ENCODE measurements at places on chromosomes 12 and 14.

GRCh38 chr12:123049398-123050240 lies 69.1 kb downstream of the ARL6IP4 start:
- DNase-seq = no peak

- DNase-seq = no peak
Observed at GRCh38 chr12:69163681-69164362, 75.5 kb upstream of the CPSF6 start.

DNA sequence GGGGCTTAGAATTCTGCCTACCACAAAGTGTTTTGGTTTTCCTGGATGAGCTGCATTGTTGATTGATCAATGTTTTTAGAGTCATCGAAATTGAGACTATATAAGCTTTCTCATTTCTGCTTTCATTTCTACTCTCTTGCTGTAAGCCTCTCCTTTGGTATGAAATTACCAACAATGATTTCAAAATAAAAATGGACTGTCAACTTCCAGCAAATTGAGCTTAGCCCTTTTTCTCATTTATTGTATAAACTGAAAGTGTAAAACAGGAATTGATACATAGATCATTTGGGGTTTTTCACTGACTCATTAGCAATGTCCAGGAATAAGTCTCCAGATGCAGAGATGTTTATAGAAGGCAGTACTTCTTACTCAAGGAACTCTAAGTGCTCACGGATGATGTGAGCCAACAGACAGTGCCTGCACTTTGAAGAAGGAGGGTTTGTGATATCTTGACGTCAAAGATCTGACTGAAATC lies 20.0 kb upstream of the PCNX1 start:
- no peak for DNase-seq

DNA sequence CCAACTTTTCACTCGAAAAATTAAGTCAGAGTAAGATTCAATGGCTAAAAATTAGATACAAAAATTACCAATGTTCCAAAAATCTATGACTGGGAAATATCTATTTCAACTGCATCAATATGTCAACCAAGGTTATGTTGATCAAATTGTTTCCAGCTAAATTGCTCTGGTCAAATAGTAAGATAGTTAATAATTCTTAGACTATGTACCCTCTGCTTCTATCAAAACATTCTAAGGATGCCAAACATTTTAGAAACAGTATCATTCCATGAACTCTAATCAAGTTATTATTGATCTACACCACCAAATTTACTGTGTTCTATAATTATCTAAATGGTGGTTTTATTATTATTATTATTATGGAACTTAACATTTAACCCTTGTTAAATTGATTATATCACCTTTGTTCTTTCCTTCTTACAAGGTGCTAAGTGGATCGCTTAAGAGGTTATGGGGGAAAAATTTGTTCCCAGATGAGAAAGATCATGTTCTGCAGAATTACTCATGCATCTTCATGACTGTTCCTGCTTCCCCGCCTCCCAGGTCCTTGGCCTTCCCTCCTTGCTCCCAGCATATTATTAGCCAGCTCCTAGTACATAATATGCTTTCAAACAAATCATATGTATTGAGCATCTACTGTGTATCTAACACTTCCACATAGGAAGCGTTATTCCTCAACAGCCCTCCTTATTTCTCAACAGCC lies 240.5 kb upstream of the KRR1 start:
- no peak for DNase-seq

DNA sequence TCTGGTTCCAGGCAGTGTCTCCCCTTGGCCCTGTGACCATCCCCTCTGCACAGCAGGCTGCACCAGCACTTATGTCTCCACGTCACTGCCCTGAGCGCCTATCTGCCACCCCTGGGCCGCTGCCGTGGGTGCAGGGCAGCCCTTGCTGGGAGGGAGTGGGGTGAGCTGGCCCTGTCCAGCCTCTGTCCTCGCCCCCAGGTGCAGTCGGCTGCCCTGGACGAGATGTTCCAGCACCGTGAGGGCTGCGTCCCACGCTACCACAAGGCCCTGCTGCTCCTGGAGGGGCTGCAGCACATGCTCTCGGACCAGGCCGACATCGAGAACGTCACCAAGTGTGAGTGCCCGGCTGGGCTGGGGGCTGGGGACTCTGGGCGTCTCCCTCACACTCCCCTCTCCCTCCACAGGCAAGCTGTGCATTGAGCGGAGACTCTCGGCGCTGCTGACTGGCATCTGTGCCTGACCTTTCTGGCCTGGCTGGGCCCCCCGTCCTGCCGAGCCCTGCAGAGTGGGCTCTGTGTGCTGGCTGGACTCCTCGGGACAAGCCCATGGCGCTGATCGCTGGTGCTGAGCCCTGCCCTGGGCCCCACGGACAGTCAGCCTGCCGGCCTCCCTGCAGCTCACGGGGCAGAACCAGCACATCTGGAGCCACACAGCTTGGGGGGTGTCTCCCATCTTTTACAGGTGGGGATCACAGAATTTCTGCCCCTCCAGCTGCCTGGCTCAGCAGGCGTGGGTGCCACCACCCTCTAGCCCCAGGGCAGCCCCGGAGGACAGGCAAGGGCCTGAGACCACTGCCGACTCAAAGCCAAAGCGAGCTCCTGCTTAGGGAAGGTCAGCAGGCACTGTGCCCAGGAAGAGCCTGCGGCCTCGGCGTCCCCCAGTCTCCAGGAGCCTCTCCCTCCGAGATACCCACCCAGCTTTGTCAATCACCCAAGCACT lies 7.9 kb upstream of the PUS1 start:
- DNase-seq = no peak

- no peak for DNase-seq
Observed at GRCh38 chr12:68559246-68559645, 51.5 kb upstream of the RAP1B start.

DNA sequence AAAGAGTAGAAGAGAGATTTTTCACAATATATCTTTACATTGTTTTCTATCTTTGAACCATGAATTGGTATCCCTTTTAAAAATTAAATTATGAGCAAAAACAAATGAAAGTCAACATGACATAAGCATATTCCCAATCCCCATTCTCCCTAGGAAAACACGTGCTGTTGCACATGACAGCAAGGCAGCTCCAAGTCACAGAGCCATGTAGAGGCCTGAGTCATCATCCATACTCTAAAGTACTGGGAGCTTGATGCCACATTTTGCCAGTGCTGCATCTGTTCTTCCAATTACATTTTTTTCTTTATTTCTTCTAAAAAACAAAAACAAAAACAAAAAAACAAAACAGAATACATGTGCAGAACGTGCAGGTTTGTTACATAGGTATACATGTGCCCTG lies 115.2 kb downstream of the ITPR2 start:
- no peak for DNase-seq

DNA sequence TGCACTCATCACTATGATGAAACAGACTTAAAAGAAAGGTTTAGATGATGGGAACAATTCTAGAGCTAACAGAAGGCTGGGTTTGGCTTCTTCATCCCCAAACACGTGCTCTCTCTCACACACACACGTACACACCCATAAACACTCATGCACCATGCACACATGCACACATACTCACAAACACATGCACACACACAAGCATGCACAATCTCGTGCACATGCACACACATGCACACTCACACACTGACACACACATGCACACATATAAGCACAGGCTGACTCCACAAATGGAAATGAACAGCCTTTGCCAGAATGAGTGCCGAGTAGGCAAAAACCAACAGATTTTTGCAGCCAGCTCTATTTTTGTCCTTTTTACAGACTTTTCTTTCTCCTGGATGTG lies 1571.6 kb downstream of the AACS start:
- no peak for DNase-seq

All from effector memory CD4-positive, alpha-beta T cell (primary cell).